ENCODE measurements at places on chromosomes 5 and 9. TPM values are rescaled to one million over a fixed set of nuclear protein-coding genes. Genes with fewer than 3 reads are reported as not detected.

DNA sequence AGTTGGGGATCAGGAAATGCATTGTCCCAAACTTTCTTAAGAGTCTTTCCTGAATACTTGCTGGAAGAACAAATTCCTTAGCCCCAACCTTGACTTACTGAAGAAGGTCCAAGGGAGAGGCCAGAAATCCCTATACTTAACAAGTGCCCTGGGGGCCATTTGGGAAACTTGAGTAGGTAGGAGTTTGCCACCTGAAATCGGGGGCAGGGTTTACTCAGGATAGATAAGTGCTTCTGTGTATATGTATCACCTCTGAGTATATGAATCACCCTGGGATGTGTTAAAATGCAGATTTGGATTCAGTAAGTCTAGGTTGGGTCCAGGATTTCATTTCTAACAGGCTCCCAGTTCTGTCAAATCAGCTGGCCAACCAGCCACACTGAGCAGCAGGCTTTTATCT lies 47.9 kb upstream of the MYO10 start:
- DNase-seq = no peak

DNA sequence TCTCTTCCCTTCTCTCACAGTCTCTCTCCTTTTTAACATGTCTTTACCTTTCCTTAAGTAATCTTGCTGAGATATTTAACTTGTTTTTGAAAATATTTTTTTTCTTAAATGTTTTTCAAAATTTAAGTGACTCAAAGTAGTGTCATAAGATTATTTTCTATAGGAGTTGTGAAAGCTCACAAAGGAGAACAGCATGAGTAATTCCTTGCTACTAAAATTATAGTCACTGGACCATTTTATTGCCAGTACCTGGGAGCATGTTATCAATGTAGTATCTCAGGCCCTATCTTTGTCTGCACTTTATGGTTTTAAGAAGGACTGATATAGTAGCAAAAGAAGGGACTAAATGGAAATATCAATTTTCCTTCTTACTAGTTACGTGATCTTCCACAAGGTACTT lies 181.9 kb downstream of the TMEM232 start:
- DNase-seq = no peak

Gene FLT4
- total RNA-seq = 27.0 TPM

DNA sequence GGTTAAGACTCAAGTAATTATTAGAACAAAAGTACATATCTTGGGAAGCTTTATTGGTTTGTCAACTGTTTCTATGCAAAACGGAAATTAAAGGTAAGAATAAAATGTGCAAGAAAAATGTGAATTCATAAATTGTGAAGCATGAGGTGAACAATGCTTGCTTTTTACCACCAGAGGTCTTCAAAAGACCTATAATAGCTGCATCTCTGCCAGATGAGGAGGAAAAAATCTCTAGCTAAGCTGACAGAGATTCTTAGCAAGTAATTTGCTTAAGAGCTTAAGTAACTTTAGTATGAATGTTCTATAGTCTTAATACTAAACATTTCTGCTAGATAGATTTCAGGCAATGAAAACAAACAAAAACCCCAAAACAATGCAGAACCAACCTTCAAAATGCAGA lies 54.1 kb downstream of the MRPS30 start:
- no peak for DNase-seq

GRCh38 chr5:45437752-45438151 lies 258.4 kb downstream of the HCN1 start:
- no peak for DNase-seq

DNA sequence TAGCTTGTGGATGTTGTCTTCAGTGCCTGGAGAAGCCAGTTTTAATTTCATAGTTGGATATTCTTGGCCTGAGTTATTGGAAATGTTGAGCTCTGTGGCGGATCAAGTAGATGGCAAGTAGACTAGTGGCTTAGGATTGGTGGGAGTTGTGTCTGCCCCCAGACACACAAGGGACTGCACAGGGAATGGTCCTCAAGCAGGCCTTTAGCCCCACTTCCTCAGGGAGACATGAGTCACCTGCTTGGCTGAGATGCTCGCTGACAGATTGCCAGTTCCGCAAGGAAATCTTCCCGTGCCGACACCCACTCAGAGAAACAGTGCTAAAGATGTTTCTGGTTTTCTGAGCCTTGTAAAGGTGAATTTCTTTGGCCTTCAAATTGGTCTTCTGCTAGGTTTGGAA lies 18.8 kb upstream of the CATSPER3 start:
- no peak for DNase-seq

DNA sequence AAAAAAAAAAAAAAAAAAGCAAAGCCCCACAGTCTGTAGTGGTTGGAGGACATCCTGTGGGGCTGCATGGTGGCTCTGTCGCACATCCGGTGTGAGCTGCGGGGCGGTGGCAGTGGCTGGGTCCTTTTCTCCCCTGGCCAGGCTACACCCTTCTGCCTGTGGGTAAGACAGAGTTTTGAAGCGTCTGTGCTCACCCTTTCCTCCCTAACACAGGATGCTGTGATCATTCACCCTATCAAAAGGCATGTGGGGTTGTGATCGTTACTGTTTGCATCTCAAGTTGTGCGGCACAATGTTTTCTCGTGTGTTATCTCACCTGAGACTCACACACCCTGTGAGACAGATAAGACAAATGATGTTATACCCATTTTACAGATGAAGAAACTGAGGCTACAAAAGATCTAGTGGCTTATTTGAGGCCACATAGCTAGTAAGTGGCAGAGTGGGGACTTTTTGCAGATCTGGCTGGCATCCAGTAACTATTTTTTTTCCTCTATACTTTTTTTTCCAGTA lies 17.5 kb downstream of the IRF1 start:
- DNase-seq = peak; percentile 61

GRCh38 chr9:87428659-87429058 lies 69.0 kb upstream of the DAPK1 start:
- DNase-seq = no peak

DNA sequence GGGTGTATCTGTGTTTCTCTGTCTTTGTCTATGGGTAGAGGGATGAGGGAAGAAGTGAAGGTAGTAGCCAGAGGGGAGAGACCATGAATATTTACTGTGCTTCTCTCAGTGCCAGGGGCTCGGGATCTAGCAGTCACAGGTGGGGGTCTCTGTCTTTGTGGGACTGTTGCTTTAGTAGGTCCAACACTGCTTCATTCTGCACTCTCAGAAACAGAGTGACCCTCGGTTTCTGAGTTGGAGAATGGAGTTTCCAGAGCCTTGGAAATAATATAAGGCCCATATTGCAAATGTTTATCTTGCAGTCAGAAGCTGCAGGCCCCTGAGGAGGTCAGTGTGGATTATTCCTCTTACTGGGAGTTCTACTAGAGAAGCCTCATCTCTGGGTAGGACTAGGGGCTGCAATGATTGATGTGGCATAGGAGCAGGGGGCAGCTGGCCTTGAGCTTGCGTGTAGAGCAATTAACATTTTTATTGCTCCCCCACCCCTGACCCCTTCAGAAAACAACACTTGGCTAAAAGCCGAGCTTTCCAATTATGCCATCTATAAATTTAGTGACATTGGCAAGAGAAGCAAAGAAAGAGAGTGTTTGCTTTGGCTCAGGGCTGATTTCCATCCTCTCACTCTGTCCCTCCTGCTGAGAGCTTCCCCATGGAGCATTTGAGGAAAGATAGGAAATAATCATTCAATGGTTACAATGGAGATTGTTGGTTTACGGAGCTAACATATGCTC lies 55.0 kb upstream of the TRPC7 start:
- DNase-seq = no peak

Gene PDE6A
- total RNA-seq = not detected

Gene SLC6A19
- not detected for total RNA-seq

Gene ARRDC3
- total RNA-seq = 90.4 TPM

- DNase-seq = no peak
Observed at GRCh38 chr9:108666240-108666784, 189.5 kb downstream of the ACTL7B start.

- no peak for DNase-seq
Observed at GRCh38 chr9:115292584-115293279, 174.8 kb upstream of the TNC start.

Gene PRLR
- total RNA-seq = 2.6 TPM

- DNase-seq = no peak
Observed at GRCh38 chr9:93189369-93190132, 5.6 kb downstream of the WNK2 start.

DNA sequence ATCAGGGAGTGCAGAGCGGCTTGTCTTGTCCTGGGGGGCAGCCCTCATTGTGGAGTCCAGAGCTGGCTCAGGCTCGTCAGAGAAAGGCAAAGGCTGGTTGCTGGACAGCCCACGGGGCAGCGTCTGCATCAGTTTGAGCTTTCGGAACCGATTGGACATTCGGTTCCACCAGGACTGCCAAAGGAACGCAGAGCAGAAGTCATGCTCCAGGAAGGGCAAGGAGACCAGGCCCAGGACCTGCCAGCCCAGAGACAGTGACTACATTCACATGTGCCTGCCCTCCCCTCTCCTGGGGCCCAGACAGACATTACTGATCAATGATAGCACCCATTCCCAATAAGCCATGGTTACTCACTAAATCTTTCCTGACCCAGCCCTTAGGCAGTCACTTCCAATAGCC lies 18.1 kb downstream of the ANKS6 start:
- no peak for DNase-seq

DNA sequence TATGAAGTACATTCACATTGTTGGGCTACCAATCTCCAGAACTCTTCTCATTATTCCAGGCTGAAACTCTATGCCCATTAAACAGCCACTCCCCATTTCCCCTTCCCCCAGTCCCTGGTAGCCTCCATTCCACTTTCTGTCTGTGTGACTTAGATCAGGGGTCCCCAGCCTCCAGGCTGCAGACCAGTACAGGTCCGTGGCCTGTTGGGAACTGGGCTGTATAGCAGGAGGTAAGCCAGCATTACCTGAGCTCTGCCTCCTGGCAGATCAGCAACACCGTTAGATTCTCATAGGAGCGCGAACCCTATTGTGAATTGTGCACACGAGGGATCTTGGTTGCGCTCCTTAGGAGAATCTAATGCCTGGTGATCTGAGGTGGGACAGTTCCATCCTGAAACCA lies 23.1 kb downstream of the ZNF618 start:
- no peak for DNase-seq

DNA sequence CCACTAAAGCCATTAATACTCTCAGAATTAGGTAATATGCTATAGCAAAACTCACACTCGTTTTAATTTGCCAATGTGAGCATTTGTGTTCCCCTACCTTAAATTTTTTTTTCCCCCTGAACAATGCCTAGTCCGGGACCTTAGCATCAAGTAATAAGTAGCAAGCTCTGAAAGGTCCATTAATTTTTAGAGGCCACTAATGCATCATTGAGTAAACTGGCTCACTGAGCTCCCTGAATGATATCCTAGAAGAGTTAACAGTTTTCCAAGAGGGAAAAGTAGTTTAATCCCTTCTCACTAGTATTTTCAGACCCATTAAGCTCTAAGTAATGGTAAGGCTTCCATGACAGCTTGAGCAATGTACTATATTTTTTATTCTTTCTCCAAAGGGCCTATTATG lies 242.2 kb downstream of the MAT2B start:
- no peak for DNase-seq

GRCh38 chr5:131279204-131279603 lies 15.4 kb downstream of the CDC42SE2 start:
- no peak for DNase-seq

Gene PPP2R2B
- 3.1 TPM for total RNA-seq

- DNase-seq = peak; percentile 69
Observed at GRCh38 chr5:37951946-37952721, 112.3 kb upstream of the GDNF start.

Gene SLC1A3
- 235 TPM for total RNA-seq

- no peak for DNase-seq
Observed at GRCh38 chr9:134418354-134418753, 92.1 kb downstream of the RXRA start.

Gene TSSK1B
- total RNA-seq = not detected

- no peak for DNase-seq
Observed at GRCh38 chr9:122090287-122090883, 2.7 kb downstream of the TTLL11 start.

- no peak for DNase-seq
Observed at GRCh38 chr9:116673375-116673774, 13.7 kb upstream of the TRIM32 start.

DNA sequence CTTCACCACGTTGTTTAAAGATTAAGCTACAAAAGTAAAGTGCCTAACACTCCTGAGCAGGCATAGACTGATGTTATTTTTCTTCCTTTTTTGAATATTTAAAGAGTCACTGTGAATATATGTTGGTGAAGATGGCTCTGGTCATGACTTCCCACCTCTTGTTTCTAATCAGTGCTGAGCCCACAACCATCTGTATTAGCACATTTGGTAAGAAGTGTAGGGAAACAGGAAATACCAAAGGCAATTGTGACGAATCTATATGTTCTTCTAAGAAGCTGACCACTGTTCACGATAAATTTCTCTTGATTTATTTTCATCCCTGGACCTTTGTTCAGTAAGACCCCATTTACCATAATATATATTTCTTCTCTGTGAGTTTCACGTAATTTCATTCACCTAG lies 108.3 kb upstream of the PCA3 start:
- DNase-seq = no peak

DNA sequence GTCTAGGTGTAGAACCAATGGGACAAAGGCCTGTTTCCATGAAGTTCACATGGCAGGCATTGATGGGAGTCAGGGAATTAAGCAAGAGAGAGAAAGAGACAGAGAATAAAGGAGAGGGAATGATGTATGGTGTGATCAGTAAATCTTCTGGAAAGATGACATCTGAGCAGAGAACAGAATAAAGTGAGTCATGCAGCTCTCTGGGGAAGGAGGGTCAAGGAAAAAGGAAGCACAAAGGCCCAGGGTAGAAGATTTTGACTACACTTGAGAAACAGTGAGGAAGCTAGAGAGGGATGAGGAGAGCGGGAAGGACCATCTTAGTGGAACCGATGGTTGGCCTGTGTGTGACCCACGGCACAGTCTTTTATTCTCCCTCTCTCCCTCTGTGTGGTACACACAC lies 425.9 kb downstream of the SPOCK1 start:
- DNase-seq = no peak

DNA sequence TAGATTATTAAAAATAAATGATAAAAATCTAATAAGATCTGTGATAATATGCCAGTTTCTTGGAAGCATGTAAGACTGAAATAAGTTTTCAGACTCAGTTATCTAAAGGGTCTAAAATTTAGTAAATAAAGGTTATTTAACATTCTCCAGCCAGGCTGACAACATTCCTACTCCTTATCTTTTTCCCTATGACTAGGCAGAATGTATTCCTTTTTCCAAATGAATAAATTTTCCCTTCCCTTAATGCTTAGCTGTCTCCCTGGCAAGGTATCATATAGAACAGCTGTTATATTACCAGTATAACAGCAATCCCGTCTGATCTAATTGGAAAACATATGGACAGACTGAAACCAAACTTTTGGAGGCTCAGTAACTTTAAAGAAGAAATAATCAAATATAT lies 13.0 kb downstream of the MEGF9 start:
- DNase-seq = no peak

- no peak for DNase-seq
Observed at GRCh38 chr9:99466781-99467180, 244.7 kb downstream of the SEC61B start.

GRCh38 chr9:122991370-122991830 lies 42.1 kb upstream of the GPR21 start:
- DNase-seq = no peak

Gene SLC34A3
- 0.17 TPM for total RNA-seq

DNA sequence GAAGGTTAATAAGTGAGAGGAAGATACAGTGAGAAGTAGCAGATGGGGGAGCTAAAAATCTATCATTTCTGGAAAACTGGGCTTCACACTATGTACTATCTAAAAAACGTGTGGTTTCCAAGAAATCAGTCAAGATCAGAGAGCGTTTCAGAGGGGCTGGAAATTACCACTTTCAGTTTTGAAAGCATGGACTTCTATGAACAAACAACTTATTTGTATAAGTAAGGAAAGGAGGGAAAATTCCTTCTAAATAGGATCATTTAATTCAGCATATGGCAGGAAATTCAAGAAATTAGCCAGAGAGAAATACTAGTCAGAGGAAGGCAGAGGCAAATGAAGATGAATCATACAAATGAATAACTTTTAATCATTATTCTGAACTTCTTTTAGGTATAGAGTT lies 11.3 kb downstream of the TNC start:
- DNase-seq = no peak
